ENCODE measurements at places on chromosomes 7 and 10.

GRCh38 chr7:90563286-90563685 lies 32.8 kb upstream of the CDK14 start:
- no peak for DNase-seq

DNA sequence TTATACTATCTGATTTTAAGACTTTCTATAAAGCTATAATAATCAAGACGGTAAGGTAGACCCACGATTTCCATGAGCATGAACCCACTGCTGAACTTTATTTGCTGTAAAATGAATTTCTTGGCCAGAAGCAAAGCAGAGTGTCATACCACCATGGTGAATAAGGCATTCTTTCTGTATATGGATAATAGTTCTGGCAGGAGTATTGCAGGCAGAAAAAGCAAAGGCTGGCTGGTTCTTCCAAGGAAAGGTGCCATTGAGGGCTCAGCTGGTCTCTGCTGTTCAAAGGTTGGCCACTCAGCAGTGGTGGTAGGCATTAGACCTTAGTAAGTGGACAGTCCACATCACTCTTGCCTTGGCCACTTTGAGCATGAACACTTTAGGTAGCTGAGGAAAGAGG lies 104.1 kb upstream of the KCNMA1 start:
- DNase-seq = no peak

GRCh38 chr10:24857031-24857725 lies 95.2 kb downstream of the PRTFDC1 start:
- no peak for DNase-seq

- DNase-seq = no peak
Observed at GRCh38 chr10:67802767-67803538, 35.0 kb downstream of the DNAJC12 start.

DNA sequence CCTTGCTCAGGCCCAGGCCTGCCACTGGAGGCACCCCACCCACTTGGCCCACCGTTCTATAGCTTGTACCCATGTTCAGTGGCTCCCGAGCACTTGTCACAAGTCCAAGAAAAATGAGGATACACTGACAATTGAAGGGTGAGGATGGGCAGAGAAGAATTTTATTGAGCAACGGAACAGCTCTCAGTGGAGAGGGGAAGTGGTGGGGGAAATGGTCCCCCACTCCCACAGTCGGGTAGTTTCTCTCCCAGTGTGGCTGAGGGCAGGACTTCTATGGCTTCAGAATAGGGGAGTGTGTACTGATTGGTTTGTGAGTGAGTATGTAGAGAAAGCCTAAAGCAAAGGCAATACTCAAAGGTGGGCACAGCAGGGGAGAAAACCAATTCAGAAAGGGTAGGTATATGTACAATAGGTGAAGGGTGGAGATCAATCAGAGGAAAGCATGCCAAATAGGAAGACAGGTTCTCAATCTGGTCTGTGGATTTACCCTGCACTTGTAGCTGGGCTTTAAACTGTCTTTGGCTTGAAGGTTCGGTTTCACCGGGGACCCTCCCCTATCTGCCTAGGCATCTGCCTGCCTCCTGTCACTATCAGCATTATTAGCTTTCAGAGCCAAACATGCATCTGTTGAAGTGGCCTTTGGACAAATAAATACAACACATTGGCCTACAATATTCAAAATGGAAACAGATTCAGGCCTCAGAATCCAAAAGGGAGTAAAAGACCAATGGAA lies 8.9 kb upstream of the TSPAN13 start:
- no peak for DNase-seq

GRCh38 chr10:31876652-31877352 lies 51.8 kb downstream of the ARHGAP12 start:
- DNase-seq = no peak

DNA sequence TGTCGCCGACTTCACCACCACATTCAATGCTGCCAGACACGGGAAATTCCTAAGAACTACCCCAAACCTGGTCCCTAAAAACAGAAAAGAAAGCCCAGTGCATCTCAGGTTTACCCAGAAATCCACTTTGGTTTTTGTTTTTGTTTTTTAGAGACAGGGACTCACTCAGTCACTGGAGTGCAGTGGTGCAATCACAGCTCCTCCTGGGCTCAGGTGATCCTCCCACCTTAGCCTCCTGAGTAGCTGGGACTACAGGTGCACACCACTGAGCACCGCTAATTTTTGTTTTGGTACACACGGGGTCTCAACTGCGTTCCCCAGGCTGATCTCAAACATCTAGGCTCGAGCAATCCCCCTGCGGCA lies 22.8 kb downstream of the MAD1L1 start:
- DNase-seq = no peak

- peak; percentile 76 for DNase-seq
Observed at GRCh38 chr7:2698581-2699288, 10.7 kb downstream of the AMZ1 start.

- no peak for DNase-seq
Observed at GRCh38 chr10:32410569-32410968, 35.4 kb upstream of the CCDC7 start.

DNA sequence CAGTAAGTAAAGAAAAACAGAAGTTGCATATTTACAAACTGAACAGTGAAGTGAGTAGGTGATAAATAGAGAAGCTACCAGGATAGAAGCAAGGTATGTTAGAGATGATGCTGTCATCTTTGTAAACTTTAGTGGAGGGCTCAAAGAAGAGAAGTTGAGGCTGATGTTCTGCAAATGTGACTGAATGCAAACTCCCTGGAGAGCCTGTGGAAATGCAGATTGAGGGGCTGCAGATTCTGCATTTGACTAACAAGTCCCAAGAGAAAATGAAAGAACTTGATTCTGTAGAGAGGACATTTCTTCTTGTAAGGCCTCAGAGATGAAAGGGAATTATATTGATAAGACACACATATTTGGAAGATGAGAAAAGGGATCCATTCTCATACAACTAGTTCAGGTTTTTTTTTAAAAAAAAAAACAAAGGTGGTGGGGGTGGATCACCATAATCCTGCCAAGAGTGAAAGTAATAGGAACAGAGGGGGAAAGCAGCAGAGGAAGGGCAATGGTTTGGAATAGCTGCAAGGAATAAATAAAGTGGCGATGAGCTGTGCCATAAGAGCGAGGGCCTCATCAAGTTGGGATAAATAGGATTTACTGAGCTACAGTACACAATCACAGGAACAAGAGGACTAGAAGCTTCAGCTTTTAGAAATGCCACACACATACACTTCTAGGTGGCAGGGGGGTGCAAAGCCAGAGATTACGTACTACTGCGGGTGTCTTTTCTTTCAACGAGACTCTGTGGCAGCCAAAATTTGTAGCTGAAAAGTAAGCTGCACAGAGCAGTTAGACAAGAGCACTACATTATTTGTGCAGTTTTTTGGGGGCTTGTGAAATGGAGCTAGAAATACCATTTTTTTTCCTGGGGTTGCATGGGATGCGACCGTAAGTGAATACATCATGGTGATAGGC lies 778.5 kb downstream of the NRG3 start:
- DNase-seq = no peak

DNA sequence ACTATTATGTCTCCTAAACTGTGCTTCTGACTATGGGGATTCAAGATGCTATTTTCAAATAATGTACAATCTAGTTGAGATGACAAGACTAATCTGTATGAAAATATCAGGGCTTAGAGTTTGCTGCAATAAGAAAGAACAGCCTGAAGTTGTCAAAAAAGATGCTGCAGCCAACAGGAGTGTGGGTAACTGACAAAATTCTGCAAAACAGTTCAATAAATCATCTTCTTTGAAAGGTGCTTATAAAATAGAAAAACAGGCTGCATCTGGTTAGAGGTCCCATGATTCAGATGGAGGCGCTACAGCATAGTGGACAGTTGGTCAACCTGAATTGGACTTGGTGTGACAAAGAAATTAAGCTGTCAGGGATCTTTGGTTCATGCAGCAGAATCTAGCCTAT lies 511.0 kb downstream of the XPNPEP1 start:
- no peak for DNase-seq

DNA sequence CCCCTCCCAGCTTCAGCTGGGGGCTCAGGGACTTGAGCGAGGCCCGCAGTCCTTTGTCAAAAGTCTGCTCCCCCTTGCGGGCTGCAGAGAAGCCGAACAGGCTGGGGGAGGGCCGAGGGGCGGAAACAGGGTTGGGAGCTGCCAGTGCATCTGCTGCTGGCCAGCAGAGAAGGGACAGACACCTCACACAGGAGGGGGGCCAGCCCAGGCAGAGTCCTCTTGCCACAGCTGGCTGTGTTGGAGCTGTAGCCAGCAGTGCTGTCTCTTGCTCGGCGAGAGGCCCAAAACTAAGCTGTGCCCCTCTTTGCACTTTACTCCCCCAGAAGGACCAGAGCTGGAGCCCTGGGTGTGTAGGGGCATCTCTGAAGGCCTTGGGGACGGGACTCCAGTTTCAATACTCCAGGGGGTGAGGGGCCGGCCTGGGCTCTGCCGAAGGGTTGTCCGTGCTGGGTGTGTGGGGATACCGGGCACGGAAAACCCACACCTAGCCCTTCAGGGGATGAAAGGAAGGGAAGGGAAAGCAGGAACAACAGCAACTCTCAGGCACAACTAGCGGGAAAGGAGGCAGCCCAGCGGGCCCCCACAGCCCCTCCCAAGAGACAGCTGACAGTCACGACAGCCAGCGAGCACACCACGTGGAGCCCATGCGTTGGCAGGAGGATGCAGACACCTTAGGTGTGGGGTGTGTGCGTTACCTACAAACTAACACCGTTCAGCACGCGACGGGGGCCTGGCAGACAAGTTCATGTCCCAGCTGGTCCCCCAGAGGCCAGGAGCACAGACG lies 17.8 kb downstream of the YKT6 start:
- DNase-seq = no peak

DNA sequence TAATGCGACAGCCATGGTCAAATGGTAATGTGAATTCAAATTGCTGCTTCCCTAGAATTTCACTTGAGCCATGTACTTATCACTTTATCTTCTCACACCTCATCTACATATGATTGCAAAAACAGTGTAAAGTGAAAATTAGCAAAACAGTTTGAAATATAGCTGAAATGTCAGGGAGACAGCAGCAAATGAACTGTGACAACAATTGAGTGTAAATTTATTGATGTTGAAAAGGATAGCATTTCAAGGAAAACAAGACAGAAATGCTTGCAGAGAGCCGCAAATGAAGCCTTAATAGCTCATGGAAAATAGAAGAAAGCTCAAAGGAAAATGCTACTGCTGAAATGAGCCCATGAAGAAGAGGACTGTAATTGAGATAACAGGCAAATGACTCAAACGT lies 516.2 kb upstream of the POT1 start:
- DNase-seq = no peak

DNA sequence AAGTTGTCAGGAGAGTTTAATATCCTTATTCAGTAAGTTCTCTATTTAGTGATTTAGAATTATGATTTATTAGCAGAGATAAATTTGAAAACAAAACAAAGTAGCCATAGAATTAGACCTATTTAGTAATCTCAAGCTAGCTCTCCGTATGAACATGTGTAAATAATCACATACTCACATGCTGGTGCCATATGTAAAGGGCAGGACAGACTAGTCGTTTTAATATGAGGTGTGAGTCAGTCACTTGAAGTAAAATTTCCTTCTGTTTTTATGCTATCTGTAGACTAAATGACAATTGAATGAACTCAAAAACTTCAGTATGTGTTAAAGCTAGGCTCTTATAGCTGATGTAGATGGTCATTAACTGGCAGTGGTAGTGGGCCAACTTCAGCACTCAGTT lies 67.1 kb downstream of the WAC start:
- DNase-seq = no peak

DNA sequence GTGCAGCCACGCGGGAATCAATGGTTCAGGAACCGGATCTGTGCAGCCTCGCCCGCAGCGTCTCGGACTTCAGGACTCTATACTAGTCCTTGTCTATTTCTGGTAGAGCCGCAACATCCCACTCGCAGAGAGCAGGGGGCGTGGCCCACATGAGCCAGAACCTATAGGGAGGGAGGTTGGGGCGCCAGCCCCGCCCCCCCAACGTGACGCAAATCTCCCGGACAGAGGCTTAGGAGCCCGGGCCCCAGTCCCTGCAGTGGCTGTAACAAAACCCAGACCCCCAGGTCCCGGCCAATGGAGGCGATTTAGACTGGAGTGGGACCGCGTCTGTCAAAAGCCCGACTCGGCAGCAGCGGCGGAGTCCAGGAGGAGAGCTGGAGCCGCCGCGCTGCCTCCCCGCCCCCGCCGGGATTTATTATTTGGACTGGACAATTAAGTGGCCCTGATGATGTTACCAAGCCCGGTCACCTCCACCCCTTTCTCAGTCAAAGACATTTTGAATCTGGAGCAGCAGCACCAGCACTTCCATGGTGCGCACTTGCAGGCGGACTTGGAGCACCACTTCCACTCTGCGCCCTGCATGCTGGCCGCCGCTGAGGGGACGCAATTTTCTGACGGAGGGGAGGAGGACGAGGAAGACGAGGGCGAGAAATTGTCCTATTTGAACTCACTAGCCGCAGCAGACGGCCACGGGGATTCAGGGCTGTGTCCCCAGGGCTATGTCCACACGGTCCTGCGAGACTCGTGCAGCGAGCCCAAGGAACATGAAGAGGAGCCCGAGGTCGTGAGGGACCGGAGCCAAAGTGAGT lies at the start of gene NKX2-3:
Gene NKX2-3 (plus strand): TSS at position 256 of the 809 bp plus-strand sequence. CDS start 190 bp downstream, at position 446.
- peak; percentile 54 for DNase-seq

GRCh38 chr10:126352453-126352852 lies 35.8 kb downstream of the ADAM12 start:
- no peak for DNase-seq

- no peak for DNase-seq
Observed at GRCh38 chr7:20284003-20284770, 46.5 kb upstream of the ITGB8 start.

DNA sequence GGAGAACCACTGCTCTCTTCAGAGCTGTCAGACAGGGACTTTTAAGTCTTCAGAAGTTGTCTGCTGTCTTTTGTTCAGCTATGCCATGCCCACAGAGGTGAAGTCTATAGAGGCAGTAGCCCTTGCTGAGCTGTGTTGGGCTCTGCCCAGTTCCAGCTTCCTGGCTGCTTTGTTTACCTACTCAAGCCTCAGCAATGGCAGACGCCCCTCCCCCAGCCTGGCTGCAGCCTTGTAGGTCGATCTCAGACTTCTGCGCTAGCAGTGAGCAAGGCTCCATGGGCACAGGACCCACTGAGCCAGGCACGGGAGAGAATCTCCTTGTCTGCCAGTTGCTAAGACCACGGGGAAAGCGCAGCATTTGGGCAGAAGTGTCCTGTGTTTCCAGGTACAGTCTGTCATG lies 12.1 kb upstream of the CPA2 start:
- DNase-seq = no peak

DNA sequence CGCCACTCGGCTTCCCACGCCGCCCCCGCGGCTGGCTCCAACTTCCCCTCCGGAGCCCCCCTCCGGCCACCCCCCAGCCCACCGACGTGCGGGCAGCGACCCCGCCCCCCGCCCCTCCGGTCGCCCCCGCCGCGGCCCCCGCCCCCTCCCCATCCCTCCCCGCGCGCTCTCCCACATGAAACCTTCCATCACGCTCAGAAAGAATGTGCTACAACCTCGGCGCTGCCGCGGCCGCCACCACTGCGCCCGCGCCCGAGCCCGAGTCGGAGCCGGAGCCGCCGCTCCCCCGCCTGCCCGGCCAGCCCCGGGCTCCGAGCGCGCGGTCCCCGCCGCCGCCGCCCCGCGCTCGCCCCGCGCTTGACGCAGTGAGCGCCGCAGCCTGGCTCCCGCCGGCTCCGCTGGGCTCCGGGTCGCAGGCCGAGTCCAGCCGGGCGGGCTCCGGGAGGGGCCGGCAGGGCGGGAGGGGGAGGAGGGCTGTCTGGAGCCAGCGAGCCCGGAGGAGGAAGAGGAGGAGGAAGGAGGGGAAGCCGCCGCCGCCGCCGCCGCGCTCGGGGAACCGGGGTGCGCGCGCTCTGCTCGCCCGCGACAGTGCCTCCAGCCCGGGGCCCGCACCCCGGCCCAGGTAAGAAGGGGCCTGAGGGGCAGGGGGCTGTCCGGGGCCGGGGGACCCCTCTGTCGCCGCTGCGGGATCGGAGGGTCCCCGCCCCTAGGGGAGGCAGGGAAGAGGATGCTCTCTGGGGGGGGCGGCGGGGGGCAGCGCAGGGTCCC lies 4.3 kb upstream of the ELFN1 start:
- DNase-seq = peak; percentile 53

Measured in activated naive CD4-positive, alpha-beta T cell treated with anti-CD3 and anti-CD28 coated beads, Interleukin-2, amount 50 U/mL, for 72 hours (primary cell).